ENCODE measurements at places on chromosomes 6 and 20. TPM values are rescaled to one million over a fixed set of nuclear protein-coding genes. Genes with fewer than 3 reads are reported as not detected.

DNA sequence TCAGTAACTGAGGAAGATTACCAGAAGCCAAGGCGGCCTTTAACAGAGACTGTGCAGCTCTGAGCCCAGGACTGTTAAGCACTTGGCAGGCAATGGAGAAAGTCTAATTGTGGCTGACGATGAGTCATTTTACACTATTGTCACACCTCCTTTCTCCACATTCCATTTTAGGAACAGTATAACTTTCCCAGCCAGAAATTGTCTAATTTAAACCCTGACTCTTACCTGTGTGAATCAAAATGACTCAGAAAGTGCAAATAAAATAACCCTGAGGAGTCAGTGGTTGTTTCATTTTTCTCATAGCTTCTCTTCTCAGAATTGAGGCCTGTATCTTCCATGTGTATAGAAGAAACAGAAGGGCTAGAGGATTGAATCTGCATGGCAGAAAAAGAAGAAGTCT, 40.0 kb upstream of the OPN5 start:
- DNase-seq: no peak

GRCh38 chr6:28914941-28915340, 8.8 kb downstream of the TRIM27 start:
- no peak for DNase-seq

DNA sequence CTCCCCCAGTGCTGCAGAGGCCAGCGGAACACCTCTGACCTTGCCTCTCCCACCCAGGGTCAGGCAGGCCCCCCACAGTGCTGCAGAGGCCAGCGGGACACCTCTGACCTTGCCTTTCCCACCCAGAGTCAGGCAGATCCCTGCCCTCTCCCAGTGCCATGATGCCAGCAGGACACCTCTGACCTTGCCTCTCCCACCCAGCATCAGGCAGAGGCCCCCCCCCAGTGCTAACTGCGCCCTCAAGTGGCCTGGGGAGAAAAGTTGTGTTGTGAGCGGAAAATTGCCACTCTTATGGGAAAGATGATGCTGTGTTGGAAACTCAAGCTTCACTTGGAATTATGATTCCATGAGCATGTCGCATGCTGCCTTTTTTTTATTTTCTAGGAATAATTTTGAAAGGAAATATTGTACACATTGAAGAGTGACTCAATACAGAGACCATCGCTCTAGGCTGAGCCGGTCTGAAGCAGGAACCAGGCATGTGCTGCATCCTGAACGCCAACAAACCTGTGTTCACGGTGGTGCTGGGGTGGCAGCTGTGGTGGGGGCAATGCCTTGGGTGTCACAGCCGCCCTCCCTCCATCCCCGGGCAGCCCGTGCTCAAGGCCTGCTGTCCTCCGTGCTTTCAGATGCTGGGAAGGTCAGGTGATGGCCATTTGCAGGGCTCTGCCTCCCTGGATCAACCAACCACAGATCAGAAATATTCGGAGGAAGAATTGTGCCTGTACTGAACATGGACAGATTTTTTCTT, 98.6 kb downstream of the CDH4 start:
- no peak for DNase-seq

DNA sequence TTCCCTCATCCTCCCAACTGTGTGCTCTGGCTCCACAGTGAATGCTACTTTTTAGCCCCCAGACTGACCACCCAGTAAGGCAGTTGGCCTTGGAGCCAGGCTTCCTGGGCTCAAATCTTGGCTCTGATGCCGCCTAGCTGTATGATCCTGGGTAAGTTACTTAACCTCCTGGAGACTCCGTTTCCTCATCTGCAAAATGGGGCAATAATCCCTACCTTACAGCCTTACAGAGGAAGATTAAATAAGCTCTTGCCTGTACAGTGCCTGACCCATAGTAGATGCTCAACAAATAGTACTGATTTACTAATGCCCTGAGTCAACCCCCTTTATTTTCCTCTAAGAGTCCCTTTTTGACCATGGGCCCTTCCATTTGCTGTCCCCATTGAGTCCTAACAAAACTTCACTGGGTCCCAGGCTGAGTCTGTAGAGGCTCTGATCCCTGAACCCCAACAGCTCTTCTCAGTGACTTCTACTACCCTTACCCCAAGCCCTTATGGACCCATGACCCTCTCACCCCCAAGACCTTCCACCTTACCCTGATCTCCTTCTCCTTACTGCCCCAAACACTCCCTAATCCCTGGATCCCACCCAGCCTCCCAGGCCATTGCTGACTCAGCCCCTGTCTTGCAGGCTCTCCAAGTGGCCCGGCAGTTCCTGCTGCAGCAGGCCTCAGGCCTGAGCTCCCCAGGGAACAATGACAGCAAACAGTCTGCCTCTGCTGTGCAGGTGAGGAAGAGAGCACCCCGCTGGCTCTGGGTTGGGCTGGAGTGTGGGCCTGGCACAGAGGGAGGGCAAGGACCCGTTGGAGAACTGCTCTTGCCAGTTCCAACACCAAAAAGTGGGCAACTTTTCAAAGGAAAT, 31.4 kb downstream of the FOXP4 start:
- peak; percentile 30 for DNase-seq

GRCh38 chr6:153170511-153170910, 39.4 kb upstream of the RGS17 start:
- no peak for DNase-seq

- no peak for DNase-seq
Measured at GRCh38 chr20:50198180-50198666, 7.6 kb downstream of the CEBPB start.

DNA sequence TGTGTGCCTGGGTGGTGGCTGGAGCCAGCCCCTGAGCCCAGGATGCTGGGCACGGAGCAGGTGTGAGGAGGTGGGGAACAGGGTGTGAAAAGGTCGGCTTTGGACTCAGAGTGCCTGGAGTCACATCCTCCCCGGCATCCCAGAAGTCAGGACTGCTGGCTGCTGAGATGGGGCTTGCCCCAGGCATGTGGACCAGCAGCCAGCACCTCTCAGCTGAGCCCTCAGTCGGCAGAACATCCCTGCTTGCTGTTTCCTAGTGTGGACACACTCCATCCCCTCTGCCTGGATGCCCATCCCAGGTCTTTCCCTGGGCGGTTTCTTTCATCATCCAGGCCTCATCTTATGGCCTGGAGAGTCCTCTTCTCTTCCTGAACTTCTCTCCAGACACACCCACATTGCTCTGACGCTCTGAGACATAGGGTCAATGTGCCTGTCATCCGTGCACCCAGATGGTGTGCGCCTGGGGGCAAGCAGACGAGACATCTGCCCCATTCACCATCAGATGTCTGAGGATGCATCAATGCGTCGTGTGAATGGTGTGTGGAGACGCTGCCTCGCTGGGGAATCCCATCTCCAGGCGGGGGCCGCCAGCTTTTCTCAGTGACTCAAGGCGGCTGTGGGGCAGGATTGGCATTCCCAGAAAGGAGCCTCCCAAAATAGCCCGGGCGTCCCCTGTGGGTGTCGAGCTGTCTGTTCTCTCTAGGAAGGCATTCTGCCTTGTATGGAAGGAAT, 104.2 kb downstream of the SYCP2 start:
- DNase-seq: no peak

GRCh38 chr20:3237958-3238615, 903 bp downstream of the SLC4A11 start:
- DNase-seq: no peak

- no peak for DNase-seq
Measured at GRCh38 chr6:44497807-44498206, 110.3 kb downstream of the CDC5L start.

Gene CST5
- total RNA-seq: not detected

Gene XKR7
- total RNA-seq: 0.48 TPM

Gene PRDM13
- 1.2 TPM for total RNA-seq

Gene OTOR
- total RNA-seq: 1.7 TPM

Data from umbilical cord (tissue), 2 donors.